ENCODE measurements at places on chromosomes 12 and 14.

GRCh38 chr12:101747697-101748096 is 8.4 kb upstream of the SYCP3 start:
- DNase-seq, result no peak

DNA sequence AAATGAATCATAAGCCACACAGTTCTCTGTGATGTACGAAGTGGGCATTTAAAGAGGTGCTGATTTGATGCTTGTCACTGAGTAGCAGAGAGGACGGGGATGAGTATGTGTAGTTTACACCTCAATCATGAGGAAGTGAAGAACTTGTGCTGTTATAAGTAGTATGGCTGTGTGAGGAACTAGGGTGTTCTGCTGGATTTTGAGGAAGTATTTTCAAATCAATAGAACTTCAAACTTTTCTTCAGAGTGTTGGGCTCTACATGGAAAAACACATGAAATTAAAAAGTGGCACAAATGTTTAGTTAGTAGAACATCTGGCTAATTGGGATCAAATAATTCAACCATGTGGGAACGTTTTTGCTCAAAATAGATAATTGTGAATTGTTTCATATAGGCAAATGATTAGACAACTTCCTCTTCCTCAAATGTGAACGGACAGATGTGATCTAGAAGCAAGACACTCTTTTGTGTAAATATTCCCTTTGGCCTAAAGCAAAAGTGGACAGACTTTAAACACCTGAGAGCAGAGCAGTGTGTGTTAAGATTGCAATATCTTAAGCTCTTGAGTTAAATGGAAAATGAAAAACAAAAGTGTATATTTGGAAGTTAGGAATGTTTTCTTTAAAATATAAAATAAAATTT is 168.5 kb downstream of the NAV3 start:
- no peak for DNase-seq

- no peak for DNase-seq
These were observed 13.1 kb upstream of the ANKLE2 start for GRCh38 chr12:132774646-132775275.

DNA sequence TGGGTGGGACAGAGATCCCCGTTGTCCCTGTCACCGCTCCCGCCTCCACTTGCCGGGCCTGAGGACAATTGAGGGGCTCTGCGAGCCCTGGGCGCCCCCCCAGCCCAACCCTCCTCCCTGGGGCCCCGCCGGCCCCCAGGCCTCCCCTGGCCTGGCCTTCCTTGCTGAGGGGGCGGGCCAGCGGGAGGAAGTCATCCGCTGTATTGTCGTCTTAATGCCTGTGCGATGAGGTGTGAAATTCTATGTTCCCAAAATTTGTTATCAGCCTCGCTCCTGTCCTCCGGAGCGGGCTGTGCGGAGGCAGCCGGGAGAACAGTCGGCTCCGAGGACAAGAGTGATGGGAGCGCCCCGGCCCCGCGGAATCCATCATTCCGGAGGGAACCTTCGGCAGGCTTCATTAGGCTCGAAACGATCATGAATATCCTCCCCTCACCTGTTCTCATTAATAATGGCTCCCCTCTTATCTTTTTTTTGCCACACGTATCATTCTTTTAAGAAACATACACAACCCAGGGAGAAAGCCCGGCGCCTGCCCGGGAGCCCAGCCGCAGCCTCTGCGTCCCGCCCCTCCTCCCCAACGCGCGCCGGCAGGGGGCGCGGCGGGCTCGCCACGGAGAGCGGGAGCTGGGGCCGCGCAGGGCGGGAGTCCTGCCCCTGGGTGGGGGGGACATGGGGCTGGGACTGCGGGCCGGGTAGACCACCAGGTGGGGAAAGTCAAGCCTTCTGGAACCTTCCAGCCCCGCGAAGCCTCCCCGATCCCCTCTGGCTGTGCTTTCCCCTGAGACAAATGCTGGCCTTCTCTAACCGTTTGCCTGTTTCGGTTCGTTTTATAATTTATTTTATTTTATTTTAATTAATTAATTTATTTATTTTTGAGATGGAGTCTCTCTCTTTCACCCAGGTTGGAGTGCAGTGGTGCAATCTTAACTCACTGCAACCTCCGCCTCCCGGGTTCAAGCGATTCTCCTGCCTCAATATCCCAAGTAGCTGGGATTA is 17.1 kb upstream of the DLK1 start:
- no peak for DNase-seq

- peak; percentile 15 for DNase-seq
These were observed 8.7 kb upstream of the SDSL start for GRCh38 chr12:113413488-113413939.

DNA sequence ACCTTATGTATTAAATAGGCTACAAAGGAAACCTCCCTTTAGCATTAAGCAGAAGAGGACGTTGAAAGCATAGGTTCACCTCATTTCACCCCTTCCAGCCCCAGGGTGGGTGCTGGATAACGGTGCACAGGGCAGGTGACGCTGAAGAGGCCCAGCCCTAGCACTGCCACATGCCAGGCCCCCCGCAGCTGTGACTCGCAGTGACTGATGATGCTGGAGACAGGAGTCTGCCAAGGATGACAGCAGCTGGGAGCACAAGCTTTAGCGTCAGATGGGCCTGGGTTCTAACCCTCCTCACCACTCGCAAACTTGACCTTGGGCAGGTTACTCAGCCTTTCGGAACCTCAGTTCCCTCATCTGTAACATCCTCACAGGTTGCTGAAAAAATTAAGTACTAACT is 76.7 kb downstream of the TBK1 start:
- no peak for DNase-seq

GRCh38 chr14:68012871-68013270 is 193.3 kb downstream of the RAD51B start:
- no peak for DNase-seq

DNA sequence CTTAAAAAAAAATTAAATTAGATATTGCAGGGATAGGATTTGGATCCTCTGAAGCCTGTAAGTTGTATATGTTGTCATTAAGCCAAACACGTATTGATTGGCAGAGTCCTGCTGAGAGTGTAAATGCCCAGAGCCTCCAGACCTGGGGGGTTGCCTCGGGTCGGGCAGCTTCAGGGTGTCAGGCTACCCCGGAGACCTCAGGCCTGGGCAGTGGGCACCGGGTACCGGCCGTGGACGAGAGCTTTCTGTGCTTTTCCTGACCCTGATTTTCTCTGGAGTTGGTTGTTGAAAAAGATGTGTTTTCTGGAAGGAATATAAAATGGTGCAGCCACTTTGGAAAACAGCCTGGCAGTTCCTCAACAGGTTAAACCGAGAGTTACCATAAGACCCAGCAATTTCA is 96.1 kb downstream of the DNAH10 start:
- no peak for DNase-seq

DNA sequence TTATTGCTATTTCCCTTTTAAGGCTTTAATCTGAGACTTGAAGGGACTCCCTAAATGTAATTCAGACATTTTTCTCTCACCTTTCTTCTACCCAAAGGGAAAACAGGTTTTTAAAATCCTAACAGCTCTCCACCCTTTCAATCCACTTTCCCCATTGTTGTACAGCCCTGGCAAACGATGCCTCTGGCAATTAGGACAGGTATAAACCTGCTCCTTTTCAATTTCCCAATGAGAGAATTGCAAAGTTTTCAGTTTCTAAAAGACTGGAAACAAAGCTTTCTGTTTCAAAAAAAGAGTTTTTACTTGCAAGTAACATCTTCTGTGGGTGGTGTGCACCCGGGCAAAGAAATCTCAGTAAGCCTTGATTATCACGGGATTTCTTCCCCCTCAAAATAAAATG is 131.2 kb downstream of the HMGA2 start:
- no peak for DNase-seq

- no peak for DNase-seq
These were observed 530 bp upstream of the NYNRIN start for GRCh38 chr14:24398293-24398652.

DNA sequence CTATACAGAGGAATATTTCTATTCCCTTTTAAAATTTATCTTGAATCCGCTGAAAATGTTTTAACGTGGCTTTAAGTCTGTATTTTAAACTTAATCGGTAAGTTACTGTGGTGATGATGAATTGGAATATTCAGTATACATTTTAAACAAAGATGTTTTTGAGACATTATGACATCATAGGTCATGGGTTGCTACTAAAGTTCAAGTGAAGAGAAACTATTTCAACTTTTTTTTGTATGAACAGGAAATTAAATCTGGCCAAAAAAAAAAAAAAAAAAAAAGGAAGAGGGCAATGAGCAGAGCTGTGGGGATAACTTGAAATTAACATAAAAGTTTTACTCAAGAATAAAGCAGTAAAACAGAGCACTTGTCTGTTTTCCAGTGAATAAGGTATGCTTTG is 109.0 kb downstream of the PLEKHA5 start:
- no peak for DNase-seq

- no peak for DNase-seq
These were observed 23.2 kb upstream of the MGST1 start for GRCh38 chr12:16324272-16324671.

- DNase-seq, result no peak
These were observed 71.8 kb upstream of the MAX start for GRCh38 chr14:65173973-65174693.

DNA sequence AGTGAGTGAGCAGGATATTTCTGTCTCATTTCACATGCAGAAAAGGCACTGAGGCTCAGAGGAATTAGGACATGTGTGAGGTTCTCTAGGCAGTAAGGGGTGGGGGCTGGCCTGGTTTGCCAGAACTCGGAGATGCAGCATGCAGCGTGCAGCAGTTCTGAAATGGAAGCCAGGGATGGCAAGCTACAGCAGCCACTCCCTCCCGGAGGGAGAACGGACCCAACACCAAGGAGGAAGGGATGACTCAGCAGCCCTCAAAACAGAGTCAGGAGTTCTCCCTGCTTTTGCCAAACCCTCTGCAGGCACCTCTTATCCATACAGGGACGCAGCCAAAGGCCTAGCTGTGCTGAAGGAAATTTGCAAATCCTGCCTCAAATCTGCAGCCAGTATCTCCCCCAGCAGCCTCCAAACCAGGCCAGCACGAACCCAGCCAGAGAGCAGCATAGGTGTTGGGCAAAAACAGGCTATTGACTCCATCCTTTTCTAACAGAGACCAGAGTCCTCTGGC is 10.3 kb upstream of the SERPINA3 start:
- no peak for DNase-seq

DNA sequence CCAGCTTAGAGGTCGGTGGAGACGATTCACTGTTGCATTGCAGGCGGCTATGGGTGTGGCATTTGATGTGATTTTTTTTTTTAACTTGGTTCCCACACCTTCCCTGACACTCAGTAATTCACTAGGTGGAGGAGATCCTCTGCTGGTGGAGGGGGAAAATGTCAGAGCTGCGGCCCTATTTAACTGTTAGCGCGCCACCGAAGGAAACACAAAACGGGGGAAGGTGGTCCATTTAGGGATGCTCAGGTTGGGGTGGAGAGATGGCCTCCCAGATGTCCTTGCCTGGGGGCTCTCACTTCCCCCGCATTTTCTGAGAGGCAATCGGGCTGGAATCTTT is 4.3 kb upstream of the HOXC12 start:
- DNase-seq, result no peak

GRCh38 chr14:68513838-68514607 is 278.8 kb downstream of the ZFP36L1 start:
- no peak for DNase-seq

- peak; percentile 30 for DNase-seq
These were observed 19.2 kb upstream of the MAP1LC3B2 start for GRCh38 chr12:116539905-116540482.

GRCh38 chr12:10018386-10018785 is 8.0 kb downstream of the CLEC12B start:
- DNase-seq, result no peak

DNA sequence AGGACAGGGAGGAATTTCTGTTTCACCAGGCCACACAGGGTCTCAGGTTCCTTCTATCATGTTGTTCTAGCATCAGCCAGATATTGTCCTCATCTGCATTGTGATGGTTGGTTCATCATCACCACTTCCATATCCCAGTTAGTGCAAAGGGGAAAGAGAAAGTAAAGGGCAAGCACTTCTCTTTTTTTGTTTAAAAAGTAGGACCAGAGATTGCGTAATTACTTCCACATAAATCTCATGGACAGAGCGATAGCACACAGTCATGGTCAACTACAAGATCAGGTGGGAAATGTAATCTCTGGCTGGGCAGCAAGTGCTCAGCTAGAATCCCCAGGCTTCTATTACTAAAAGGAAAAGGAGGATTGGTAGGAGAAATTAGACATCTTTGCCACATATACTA is 155.1 kb downstream of the KIF21A start:
- DNase-seq, result no peak

DNA sequence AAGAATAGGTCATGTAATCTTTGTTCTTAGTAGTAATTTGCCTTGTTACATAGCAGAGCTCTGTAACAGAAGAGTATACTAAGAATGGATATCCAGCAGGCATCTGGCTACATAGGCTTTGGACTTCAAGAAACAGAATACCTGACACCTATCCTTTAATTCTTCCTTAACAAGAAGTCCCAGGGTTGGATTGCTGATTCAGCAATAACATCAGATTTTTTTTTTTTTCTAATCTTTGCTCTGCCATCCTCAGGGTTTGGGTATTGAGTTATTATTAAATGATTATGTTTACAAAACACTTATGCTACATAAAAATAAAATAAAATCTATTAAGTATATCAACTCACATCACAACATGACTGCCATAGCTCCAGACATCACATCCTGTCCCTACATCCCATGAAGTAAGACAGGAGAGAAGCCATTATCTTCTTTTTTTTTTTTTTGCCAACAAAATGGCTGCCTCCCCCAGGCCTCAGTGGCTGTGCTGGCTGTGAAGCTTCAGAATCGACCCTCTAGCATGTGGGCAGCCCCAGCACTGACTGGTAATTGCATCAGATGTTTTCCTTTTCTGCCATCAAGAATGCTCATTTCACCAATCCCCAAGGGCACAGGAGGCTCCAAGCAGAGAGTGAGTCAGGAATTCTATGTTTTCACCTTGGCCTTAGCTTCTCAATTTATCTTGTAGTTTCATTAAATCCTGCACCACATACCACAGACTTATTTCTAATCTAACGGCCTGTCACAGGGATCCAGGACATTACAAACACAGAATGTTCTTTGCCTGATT is 186.2 kb downstream of the DICER1 start:
- DNase-seq, result no peak

GRCh38 chr14:35503646-35504045 is 30.3 kb upstream of the INSM2 start:
- DNase-seq, result peak; percentile 22

- DNase-seq, result no peak
These were observed 416.5 kb downstream of the NELL2 start for GRCh38 chr12:44459569-44459968.

- no peak for DNase-seq
These were observed 1005.0 kb downstream of the TMTC2 start for GRCh38 chr12:83691730-83692129.

DNA sequence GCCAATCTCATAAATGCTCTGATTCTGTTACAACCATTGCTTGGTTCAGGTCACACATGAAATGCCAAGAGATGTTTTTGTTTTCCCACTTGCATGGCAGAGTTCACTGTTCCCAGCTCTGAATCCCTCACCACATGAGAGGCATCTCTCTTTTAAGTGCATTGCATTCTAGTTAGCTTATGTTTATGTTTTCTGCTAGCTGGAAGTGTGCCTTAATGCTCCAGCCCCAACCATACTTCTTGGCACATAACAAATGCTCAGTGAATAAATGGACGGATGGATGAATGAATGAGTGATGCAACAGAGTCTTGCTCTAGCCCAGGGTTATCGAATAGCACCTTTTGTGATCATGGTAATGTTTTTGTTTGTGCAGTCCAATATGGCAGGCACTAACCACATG is 197.3 kb downstream of the PPM1H start:
- no peak for DNase-seq

Measured in NCI-H1436 (cell line).